Amniotic epithelial cell (primary cell): ENCODE measurements at places on chromosomes 2 and 18.
A peak's percentile ranks its signal among the peaks of the same experiment; 100 is the strongest.

- peak; percentile 71 for DNase-seq
These were observed 102.2 kb downstream of the PDE1A start for GRCh38 chr2:182324665-182325064.

DNA sequence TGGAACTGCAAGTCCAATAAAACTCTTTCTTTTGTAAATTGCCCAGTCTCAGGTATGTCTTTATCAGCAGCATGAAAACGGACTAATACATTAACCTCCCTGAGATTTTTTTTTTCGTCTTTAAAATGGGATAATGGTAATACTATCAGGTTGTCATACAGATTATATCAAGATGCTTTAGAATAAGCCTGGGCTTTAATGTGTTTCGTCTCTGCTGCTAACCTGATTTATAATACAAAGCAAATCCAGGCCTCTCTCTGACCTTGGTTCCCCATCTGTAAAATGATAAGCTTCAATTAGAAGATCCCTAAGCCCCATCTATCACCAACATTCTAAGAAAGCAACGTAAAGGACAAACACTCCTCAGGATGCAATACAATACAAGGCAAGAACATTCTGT is 283.5 kb downstream of the LRATD1 start:
- no peak for DNase-seq

DNA sequence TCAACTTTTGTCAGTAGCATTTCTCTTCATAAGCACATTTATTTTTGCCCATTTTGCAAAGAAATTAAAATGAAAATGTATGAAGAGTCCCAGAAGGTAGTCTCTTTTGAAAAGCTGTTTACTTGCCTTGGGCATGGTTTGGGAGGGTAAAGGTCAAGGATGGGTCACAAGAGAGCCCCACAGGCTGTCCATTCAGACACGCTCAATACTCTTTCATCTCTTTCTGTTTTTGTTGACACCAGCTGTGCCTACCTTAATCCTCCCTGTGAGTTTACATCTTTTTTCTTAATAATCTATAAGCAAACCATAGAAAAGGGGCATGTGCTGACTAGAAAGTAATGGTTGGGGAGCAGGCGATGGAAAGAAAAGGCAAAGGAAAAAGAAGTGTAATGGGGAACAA is 49.6 kb upstream of the KLF7 start:
- no peak for DNase-seq

DNA sequence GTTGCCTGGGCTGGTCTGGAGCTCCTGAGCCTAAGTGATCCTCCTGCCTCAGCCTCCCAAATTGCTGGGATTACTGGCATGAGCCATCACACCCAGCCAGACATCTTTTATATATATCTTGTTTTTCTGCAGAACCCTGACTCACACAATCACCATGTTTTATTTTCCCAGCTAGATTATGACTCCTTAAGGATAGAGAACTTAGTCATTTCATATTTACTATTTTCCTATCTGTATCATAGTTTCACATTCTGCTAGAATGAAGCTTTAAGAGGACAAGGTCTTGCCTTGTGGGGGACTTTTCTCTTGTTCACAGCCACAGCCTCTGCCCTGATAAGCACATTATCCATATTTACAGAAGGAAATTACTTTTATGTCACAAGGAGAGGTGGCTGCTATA is 73.9 kb downstream of the LBH start:
- DNase-seq, result peak; percentile 47

GRCh38 chr2:148802448-148803220 is 72.4 kb upstream of the KIF5C start:
- peak; percentile 35 for DNase-seq

GRCh38 chr2:42404676-42405075 is 43.7 kb upstream of the COX7A2L start:
- DNase-seq, result no peak

DNA sequence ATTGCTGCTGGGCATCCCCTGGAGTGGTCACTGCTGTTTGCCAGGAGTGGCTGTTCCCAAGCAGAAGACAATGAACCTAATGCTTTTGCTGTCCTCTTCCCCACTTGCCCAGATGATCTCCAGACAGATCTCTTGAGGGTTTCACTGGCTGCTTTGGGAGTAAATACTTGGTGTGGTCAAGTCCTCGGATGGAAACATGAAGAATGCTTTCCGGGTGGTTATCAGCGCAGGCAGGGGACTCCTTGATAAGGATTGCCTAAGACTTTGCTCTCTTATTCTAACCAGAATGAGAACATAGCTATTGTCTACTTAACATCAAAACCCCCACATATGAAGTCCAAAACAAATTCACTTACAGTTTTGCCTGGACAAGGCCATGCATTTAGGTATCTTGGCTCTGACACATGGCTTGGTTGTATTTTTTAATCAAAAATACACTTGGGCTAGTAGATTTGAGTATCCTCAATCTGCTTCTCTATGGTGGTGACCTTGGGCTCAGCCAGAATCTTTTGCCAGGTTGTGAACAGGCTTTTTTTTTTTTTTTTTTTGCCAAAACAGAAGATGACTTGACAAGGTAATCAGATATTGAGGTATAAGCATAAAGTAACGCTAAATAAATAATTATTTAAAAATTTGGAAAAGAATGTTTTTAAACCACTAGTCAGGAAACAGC is 34.8 kb upstream of the MYO3B start:
- peak; percentile 83 for DNase-seq

- peak; percentile 41 for DNase-seq
These were observed 42.4 kb upstream of the IGFBP2 start for GRCh38 chr2:216590780-216591179.

DNA sequence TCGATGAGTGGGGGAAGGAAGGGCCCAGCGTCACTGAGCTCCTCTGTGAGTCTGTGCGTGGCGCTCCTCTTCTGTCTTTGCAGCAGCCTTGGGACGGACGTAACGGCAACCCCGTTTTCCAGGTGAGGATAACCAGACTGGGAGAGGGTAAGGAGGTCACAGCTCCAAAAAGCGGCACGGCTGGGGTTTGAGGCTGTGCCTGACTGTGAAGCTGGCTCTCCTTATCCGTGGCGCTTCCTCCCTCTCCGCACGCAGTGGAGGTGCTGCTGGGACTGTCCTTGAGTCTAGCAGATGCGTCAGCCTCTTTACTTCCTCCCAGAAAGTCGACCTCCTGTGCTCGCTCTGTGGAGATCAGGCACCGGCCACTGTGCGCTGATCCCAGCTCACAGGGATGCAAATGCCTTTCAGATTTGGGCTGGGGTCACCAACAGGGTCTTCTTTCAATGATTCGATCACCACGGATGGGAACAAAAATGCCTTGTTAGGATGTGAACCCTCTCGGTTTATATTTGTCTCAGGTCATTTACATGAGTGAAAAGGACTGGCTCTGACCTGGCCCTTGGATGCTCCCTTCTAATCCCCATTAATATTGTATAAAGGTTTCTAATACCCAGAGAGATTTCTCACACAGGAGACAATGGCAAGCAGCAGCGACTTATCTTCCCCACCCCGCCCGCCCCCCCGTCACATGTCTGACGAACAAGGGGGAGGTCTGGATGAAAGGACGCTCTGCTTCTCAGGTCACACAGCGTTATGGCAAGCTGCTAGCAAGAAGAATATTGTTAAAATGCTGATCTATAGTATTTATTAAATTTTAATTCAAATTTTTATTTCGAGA is 30.1 kb upstream of the E2F6 start:
- DNase-seq, result no peak

DNA sequence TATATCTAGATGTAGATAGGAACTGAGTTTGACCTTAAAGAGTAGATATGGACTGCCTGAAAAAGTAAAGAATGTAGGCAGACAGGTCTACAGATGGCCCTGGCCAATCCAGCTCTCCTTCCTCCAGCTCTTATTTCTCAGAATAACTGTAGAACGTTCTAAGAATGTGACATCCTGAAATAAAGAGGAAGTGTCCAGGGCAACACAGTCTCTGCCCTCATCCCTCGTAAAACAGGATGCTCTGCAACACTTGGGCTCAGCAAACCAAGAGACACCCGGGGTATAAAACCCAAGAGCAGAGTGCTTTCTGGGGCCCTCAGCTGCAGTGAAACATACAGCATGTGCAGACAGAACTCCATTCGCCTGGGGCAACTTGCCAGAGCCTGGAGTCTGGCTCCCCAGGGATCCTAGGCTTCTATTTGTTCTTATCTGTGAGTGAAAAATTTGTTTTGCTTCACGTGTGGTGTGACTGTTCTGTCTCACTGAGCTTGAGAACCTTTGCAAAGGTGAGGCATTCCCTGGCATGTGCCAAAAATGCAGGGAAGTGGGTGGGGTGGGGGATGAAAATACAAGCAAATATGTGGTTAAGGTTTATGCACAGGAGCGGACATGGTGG is 401.0 kb downstream of the SETBP1 start:
- no peak for DNase-seq

GRCh38 chr18:76445741-76446232 is 49.3 kb downstream of the ZNF516 start:
- DNase-seq, result no peak

DNA sequence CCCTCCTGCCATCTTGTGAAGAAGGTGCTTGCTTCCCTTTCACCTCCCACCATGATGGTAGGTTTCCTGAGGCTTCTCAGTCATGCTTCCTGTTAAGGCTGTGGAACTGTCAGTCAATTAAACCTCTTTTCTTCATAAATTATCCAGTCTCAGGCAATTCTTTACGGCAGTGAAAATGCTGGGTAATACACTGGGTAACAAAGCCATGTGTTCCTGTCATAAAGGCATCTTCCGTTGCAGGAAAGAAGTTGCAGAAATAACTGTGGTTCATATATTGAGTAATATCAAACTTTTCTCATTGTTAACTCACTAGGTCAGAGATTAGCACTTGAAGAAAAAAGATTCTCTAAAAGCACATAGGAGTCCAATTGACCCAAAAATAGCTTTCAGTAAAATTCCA is 163.9 kb upstream of the HNMT start:
- DNase-seq, result no peak

DNA sequence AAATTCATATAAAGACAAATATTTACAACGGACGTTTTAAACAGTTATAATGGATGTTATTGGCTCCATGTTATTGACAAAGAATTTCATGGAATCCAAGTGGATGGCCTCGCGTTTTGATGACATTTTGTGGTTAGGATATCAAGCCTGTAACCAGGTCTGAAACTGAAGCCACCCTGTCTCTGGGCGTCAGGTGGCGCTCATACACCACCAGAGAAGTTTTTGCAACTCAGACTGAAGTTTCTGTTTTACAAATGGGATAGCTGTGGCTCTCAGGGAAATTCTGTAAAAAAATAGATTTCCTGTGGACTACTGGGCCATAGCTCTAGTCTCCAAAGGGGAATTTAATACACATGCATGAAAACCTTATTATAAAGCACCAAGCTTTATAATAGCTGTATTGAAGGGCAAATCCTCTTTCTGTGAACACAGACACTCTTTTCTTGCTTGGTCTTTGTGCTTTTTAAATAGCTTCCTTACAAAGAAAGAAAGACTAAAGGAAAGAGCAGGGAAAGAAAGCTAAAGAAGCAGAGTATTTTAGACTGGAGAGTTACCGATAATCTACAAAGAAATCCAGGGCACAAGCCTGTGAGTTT is 86.7 kb downstream of the C18orf54 start:
- DNase-seq, result peak; percentile 49
